ENCODE measurements at places on chromosomes 5 and 9.

DNA sequence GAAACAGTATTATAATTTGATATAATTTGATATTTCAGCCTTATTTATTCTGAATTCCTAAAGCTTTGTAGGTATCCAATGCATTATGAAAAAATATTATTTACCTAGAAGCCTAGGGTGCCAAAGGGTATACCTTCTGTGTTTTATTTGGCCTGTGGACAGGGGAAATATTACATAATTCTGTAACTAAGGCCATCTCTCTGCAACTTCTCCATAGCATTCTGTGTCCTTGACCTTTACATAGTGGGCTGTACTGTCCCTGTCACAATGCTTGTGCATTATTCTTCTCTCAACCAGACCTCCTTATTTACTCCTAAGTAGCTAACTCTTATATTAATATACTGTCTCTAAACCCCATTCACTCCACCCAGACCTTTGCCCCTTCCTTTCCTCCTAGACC, 57.0 kb upstream of the RANBP6 start:
- no peak overlapping the region for H3K27ac ChIP-seq
- H3K36me3 ChIP-seq, result peaks cover 10% of the 10 kb centered on the region
- H3K4me1 ChIP-seq, result peaks cover 14% of the 10 kb centered on the region
- no peak overlapping the region for H3K4me3 ChIP-seq
- ATAC-seq, result no peak
- no peaks in the 10 kb centered on the region for H3K27me3 ChIP-seq

DNA sequence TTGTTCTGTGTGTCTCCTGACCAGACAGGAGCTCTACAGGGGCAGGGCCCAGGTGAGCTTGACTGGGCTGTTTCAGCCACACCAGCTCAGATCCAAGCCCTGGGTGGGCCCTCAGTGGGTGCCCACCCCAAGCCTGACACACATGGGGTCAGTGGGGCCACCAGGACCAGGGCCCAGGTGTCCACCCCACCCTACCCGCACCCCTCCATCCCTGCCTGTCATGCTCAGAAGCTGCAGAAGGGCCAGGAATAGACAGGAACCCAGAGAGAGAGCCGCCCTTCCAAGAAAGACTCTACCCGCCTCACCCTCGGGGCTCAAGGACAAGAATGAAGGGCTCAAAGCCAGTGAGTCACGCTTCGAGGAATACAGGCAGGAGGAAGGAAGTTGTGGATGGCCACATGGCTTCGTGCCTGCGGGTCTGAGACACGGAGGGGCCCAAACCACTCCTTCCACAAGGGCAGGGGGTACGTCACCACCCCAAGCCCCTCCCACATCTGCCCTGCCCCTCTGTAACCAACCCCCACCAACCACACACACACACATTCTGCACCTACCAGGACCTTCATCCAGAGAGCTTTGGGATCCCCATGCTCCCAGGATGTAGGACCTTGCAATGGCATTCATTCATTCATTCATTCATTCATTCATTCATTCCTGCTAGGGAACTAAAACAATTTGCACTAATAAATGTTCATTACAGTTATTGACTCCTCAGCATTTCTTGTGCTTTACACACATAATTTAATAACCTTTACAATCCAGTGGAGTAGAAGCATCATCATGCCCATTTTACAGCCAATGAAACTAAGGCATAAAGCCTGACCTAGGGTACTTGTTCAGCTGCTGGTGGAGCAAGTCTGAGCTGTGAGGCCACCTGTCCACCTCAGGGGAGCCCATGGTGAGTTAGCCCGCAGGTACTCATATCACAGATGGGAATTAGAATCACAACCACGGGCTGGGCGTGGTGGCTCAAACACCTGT, 55.9 kb upstream of the STXBP1 start:
- no peak overlapping the region for H3K4me3 ChIP-seq
- ATAC-seq, result peak; percentile 60
- no peaks in the 10 kb centered on the region for H3K36me3 ChIP-seq
- peak overlapping the region; percentile 53 for H3K27ac ChIP-seq
- peaks cover 12% of the 10 kb centered on the region for H3K4me1 ChIP-seq
- no peaks in the 10 kb centered on the region for H3K27me3 ChIP-seq

DNA sequence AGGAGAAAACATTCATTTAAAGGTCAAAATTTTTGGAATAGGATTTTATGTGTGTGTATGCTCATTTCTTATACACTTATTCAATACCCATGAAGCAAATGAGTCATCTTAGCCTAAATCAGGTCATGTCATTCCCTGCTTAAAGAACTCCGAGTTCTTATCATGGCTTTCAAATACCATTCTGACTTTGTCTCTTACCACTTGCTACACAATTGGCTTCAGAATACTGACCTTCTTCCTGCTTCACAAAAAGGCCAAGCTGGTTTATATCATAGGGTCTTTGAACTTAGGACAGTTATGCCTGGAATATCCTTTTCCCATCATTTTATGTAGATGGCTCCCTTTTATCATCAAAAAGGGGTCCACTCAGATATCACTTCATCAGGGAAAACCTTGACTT, 652.2 kb upstream of the WWC1 start:
- H3K27ac ChIP-seq, result no peak overlapping the region
- ATAC-seq, result no peak
- H3K4me3 ChIP-seq, result no peak overlapping the region
- no peaks in the 10 kb centered on the region for H3K27me3 ChIP-seq

GRCh38 chr5:172939071-172939470, 20.2 kb upstream of the RPL26L1 start:
- H3K4me3 ChIP-seq, result no peak overlapping the region
- H3K27ac ChIP-seq, result no peak overlapping the region
- peaks cover 62% of the 10 kb centered on the region for H3K36me3 ChIP-seq
- H3K4me1 ChIP-seq, result no peaks in the 10 kb centered on the region

GRCh38 chr5:11072076-11072475, 311.0 kb upstream of the DAP start:
- no peaks in the 10 kb centered on the region for H3K4me1 ChIP-seq
- ATAC-seq, result no peak
- peaks cover 18% of the 10 kb centered on the region for H3K27me3 ChIP-seq
- peaks cover 6% of the 10 kb centered on the region for H3K36me3 ChIP-seq

DNA sequence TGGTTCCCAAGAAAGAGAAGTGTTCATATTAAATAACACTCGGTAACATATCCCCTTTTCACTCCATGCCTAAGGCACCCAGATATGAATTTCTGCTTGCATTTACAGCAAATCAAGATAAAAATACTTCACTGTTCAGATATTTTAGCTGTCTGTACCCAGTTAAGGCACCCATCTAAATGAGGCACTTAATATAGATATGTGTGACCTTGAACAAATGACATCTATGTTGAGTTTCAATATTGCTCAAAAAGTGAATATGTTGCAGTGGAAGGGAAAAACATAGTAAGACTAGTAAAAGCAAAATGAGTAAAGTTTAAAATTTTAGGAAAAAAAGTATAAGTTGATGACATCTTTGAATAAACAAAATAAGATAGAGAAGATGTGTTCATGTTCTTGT, 32.4 kb upstream of the SPDL1 start:
- no peak overlapping the region for H3K27ac ChIP-seq
- ATAC-seq, result no peak
- H3K4me1 ChIP-seq, result no peaks in the 10 kb centered on the region

Measured in stimulated activated memory B cell treated with anti-CD40 and anti-IgM and Interleukin-4, amounts not matched to agents 10 μg/mL and 1 μg/mL and 100 μg/mL, for 72 hours (primary cell).